ENCODE measurements at places on chromosomes 5 and 9.

DNA sequence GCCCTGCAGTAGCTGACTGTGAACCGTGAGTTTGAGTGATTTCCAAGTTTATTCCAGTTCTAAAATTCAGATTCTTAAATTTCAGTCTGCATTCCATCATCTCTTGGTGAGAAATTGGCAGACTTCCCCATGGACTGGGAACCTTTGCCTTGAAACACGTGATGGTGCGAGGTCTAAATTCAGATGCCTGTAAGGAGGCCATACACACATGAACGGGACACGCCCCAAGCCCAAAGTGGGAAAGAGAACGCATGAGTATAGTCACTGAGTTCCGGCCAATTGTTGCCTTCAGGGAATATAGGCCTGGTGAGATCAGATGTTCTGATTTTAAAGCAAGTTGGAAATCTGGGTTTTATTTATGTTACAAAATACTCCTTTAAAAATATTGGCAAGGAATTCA, 1084.4 kb upstream of the WWC1 start:
- DNase-seq: no peak

DNA sequence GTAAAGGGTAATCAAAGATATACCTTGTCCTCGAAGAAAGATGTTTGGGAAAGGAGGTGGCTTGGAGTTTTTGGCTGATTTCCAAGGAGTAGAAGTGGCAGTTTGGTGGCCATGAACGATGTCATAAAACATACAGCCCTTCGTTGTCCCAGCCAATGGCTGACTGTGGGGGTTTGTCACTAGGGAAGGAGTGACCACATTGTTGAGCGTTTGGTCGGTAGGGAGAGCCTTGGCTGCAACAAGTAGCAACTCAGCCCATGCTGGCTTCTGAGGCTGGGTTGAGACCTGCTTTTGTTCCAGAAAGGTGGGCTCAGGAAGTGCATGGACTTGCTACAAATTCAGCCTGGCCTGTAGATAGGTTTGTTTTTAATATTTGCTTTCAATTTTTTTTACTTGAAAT, 128.3 kb downstream of the BOD1 start:
- DNase-seq: no peak

GRCh38 chr5:54607006-54607405, 89.4 kb downstream of the SNX18 start:
- no peak for DNase-seq

DNA sequence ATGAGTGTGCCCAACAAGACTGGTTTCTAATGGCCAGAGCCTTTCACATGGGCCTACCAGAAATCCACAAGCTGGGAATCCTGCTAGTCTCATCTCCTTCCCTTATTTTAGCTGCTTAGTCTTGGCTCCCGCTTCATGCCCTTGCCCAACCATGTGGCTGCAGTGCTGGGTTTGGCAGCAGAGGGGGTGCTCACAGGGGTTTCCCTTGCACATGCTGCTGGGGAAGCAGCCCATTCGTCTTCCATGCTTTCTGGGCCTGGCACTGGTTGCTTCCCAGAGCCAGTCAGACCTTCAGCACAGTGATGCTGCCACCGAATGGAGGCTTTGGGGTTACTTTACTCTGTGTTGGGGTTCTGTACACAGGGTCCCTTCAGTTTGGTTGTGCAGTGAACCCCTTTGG, 26.3 kb downstream of the SLC46A2 start:
- no peak for DNase-seq

DNA sequence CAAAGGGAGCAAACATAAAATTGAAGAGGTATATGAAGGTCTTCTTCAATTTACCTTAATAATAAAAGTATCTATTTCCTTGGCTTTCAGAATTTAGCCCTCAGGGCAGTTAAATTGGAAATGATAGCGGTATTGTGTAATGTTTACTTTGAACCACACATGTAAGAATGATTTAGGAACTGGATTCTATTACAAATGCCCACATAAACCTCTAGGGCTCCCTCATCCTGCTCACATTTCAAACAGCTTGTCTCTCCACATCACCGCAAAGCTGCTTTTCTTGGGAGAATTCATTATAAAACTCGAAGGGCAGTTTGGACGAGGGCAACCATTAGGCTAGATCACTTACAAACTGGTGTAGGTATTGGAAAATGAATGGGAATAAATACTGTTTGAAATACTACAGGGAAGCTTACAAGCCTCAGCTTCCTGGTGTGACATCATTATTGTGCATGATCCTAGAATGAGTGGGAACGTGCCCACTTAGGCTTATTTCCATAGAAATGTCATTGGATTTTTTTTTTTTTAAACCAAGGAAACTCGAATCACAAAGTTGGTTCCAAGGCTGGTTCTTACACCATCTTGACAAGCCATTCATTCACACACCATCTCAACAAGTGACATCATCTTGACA, 47.3 kb downstream of the MTRR start:
- no peak for DNase-seq

DNA sequence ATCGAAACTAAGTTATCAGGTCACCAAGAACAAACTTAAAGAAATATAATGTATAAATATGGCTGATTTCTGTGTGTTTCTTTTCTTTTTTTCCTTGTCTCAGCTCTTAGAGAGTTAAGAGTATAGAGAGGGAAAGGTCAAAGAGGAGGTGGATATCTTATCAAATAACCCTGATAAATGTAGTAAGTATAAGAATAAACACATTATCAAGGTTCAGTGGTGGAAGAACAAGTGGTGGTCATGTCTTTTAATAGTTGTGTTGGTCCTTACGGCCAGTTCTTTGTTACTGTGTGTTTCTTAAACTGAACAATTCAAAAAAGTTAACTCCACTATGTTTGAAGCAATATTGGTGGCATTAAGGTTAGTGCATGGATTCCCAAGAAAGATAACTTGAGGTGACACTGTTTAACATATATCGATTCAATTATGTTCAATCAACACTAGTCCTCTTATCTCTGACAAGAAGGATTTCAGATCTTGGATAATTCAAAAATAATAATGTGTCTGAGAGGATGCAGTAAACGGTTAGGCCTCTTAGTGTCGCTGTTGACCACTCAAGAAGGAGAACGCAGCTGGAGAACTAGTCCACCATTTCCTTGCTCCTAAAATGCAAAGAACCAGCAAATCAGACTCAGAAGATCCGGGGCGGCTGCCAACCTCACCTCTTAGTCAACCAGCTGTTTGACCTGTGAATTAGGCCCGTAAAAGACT, at the start of gene PCDHGA3:
PCDHGA3 (plus strand) TSS at position 588 of the 711 bp plus-strand sequence. CDS start 205 bp downstream, outside the sequence.
- no peak for DNase-seq

- peak; percentile 54 for DNase-seq
Measured at GRCh38 chr9:100595391-100596199, 17.7 kb downstream of the CAVIN4 start.

DNA sequence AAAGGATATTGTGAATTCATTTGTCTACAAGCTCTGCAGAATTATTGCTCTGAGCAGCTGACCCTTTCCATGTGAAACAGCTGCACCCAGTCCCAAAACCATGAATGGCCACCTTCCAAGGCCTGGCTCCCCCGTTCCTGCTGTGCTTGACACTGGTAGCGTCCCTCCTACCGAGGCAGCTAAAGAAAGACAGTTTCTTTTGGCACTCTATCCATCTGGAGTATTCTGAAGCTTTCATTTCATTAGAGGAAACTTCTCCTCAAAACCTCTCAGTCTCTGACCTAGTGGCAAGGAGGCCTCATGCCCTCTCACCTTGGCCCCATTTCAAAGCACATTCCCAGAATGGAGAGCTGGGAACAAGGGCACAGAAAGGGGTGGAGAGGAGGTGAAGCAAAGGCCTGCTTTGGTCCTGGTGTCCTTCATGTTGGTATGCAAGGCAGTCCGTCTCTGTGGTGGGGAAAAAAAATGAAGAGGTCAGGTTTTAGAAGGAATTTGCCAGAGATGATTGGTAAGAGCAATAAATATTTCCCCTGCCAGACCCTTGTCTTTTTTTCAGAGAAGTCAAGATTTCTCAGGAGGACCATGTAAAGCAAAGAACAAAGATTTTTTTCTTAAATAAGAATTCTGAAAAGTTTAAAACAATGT, 232.0 kb downstream of the RFK start:
- no peak for DNase-seq

GRCh38 chr9:19787672-19788071, 1.2 kb downstream of the SLC24A2 start:
- DNase-seq: no peak

DNA sequence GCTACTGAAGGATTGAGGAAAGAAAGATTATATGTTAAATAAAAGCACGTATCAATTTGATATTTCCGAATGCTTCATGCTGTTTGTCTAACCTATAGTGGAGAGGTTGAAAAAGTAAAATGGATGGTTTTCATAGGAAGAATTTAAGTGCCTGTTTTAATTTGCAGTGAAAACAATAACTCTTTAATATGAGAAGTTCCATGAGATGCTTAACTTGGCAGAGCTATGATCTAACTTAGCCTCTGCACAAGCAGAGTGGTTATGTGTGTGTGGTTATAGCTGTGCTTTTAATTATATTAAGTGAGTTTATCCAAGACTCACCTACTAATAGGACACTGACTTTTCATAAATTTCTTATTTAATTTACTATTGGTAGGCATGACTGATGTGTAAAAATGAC, 57.4 kb downstream of the AOPEP start:
- no peak for DNase-seq

- no peak for DNase-seq
Measured at GRCh38 chr5:175129121-175129520, 314.9 kb downstream of the DRD1 start.
